ENCODE measurements at places on chromosomes 6 and 20.

DNA sequence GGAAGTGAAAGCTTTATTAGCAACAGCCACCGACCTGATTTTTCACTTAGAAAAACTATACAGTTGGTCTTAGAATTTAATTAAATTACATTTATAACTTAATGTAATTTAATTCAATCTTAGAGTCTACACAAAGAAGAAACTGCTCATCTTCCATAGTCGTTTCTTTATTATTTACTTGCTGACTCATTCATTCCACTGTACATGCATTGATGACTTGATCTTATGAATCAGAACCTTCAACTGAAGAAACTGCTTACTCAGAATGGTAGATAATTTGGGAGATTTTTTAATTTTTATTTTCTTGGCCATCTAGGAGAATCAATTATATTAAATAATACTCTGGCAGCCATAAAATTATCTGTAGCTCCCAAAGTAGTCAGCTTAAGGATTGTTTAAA is 1021.6 kb upstream of the FLRT3 start:
- no peak for DNase-seq

DNA sequence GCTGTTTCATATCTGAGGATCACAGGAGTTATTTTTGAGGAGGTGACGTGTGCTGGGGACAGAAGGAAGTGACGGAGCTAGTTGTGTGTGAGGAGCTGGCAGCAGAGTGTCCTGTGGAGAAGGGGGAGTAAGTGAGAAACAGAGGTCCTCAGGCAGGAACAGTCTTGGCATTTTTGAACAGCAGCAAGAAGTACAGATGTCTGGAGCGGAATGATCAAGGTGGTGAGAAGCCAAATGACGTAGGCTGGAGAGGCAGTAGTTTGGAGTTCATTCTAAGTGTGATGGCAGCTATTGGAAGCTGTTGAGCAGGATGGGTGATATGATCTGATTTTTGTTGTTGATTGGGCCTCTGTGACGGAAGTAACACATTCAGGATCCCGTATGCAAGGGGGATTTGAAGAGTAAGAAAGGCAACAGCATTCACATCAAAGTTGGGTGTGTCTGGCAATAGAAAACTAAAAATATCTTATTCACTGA is 52.3 kb downstream of the SOBP start:
- no peak for DNase-seq

GRCh38 chr20:61590236-61590635 is 338.2 kb downstream of the CDH4 start:
- no peak for DNase-seq

DNA sequence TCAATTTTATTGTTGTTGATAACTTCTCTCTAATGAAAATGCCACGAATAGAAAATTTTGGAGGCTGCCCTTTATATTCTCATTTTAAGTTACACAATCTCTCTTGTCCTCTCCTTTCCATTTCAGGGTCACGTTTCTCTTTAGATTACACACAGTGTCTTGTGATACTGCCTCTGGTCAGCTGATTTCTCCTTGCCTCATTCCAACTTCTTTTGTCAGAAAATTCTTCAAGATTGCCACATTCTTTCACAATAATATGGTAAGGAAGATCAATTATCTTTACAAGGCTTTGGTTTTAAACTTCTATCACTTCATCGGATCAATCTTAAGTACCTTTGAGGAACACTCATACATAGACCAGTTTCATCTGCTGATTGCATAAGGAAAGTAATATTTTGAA is 370.3 kb downstream of the RFPL4B start:
- no peak for DNase-seq

- DNase-seq, result no peak
These were observed 109.4 kb upstream of the NEDD9 start for GRCh38 chr6:11341867-11342266.

DNA sequence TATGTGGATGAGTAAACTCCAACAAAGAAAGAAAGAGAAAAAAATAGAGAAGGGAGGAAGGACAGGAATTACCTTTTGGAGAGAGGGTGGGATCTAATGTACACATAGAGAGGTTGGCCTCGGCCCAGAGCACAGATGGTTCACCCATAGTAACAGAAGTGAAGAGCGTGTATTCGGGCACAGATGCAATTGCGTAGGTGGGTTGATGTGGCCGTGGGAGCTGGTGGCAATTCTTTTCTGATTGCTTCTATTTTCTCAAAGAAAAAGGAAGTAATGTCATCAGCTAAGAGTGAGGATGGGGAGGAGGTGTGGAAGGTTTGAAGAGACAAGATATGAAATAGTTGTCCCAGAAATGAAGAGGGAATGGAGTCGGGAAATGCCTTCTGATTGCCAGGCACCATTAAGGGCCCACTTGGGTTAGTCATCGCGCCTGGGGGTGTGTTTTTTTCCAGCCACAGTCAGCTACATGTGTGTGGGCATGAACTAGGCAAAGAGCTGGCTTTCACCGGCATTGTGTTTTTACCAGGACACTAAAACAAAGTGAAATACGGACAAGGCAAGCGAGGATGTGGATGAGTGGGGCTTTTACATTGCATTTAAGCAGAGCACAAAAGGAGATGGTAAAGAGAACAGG is 158.7 kb downstream of the SYNE1 start:
- no peak for DNase-seq
